Brain (organoid and tissue), 16 donors: ENCODE measurements at places on chromosomes 16 and 17. TPM values are rescaled to one million over a fixed set of nuclear protein-coding genes. Genes with fewer than 3 reads are reported as not detected.

Gene TM4SF5
- not detected for polyA plus RNA-seq

Gene ZNF213
- 30.4 TPM for polyA plus RNA-seq

Gene LCAT
- 22.1 TPM for polyA plus RNA-seq

Gene GPR142
- 0.51 TPM for polyA plus RNA-seq

Gene ADAD2
- polyA plus RNA-seq, result 0.54 TPM

Gene NAT9
- 24.8 TPM for polyA plus RNA-seq

Gene WFDC1
- polyA plus RNA-seq, result 4.8 TPM
